ENCODE measurements at places on chromosomes 7 and 10. TPM values are rescaled to one million over a fixed set of nuclear protein-coding genes. Genes with fewer than 3 reads are reported as not detected.

The HTR7 gene
- total RNA-seq, result 0.18 TPM

The PNLIPRP1 gene
- not detected for total RNA-seq

- no peaks in the 10 kb centered on the region for H3K4me1 ChIP-seq
- H3K4me3 ChIP-seq, result no peak overlapping the region
- H3K36me3 ChIP-seq, result no peaks in the 10 kb centered on the region
- H3K27ac ChIP-seq, result no peak overlapping the region
- H3K27me3 ChIP-seq, result no peaks in the 10 kb centered on the region
Measured at GRCh38 chr7:82578430-82578829, 134.9 kb upstream of the CACNA2D1 start.

DNA sequence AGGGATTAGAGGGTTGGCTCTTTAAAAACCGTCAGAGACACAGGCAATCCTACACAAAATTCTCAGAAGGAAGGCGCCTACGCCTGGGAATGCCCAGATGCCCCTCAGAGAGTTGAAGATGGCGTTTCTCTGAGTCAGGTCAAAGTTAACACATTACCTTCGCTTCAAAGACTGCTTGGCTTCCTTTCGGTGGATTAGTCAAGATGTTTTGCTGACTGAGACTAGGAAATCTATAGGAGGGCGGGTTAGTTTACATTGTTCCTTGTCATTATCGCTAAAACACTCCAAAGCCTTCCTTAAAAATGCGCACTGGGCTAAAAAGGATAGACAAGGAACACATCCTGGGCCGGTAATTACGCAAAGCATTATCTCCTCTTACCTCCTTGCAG is 995 bp upstream of the CFTR start:
- H3K4me1 ChIP-seq, result peaks cover 2% of the 10 kb centered on the region
- no peak overlapping the region for H3K27ac ChIP-seq
- no peak overlapping the region for H3K4me3 ChIP-seq

- no peaks in the 10 kb centered on the region for H3K36me3 ChIP-seq
- no peak for DNase-seq
- no peak overlapping the region for H3K4me3 ChIP-seq
- no peaks in the 10 kb centered on the region for H3K27me3 ChIP-seq
- no peaks in the 10 kb centered on the region for H3K4me1 ChIP-seq
Measured at GRCh38 chr10:1452777-1453176, 284.5 kb downstream of the ADARB2 start.

Data from lung (tissue), 17 donors.